ENCODE measurements at places on chromosomes 5 and 9. TPM values are rescaled to one million over a fixed set of nuclear protein-coding genes. Genes with fewer than 3 reads are reported as not detected.

IFNA10 gene
- not detected for total RNA-seq

- H3K4me3 ChIP-seq: no peak overlapping the region
- H3K27me3 ChIP-seq: no peaks in the 10 kb centered on the region
- no peaks in the 10 kb centered on the region for H3K36me3 ChIP-seq
- DNase-seq: no peak
- H3K4me1 ChIP-seq: no peaks in the 10 kb centered on the region
- no peak overlapping the region for H3K27ac ChIP-seq
Measured at GRCh38 chr9:79430619-79431018, 141.1 kb upstream of the TLE4 start.

DNA sequence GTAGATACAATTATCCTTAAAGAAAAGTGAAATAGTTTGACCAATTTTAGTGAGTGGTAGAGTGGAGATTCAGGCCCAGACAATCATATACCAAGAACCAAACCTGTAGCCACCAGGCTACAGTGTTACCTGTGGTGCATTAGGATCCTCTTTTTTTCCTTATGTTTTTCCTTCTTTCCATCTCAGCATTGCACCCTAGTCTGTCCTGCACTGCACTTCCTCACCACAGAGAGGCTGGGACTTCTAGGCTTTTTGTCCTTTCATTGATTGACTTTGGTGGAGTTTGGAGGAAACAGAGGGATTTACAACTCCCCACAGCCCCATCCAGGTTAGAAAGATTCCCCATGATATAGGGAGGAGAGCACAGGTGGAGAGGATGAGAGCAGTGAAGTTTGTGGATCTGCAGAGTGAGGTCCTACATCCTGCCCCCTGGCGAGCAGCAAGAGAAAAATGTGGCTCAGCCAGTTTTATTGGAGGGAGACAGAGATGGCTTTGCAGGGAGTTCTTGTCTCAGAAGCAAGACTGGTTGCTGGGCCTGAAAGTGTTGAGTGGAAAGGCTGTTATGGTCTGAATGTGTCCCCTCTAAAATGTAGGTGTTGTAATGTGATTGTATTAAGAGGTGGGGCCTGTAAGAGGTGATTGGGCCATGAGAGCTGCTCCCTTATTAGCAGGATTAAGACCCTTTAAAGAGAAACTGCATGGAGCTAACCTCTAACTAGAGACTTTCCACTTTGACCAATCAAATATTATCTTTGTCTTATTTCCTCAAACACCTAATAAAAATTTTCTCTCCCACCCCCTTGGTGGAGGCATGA is 36.2 kb downstream of the KIF4B start:
- no peaks in the 10 kb centered on the region for H3K27me3 ChIP-seq
- no peaks in the 10 kb centered on the region for H3K36me3 ChIP-seq
- no peaks in the 10 kb centered on the region for H3K4me1 ChIP-seq
- H3K4me3 ChIP-seq: no peak overlapping the region
- DNase-seq: no peak
- no peak overlapping the region for H3K27ac ChIP-seq

- H3K4me1 ChIP-seq: no peaks in the 10 kb centered on the region
- no peaks in the 10 kb centered on the region for H3K36me3 ChIP-seq
- no peaks in the 10 kb centered on the region for H3K27me3 ChIP-seq
- DNase-seq: no peak
- no peak overlapping the region for H3K27ac ChIP-seq
Measured at GRCh38 chr5:91420879-91421278, 37.8 kb upstream of the ARRDC3 start.

ARL14EPL gene
- not detected for total RNA-seq

GRCh38 chr5:140130949-140131733 is 5.4 kb downstream of the IGIP start:
- DNase-seq: no peak
- no peaks in the 10 kb centered on the region for H3K36me3 ChIP-seq
- H3K4me3 ChIP-seq: no peak overlapping the region
- H3K27me3 ChIP-seq: no peaks in the 10 kb centered on the region
- H3K4me1 ChIP-seq: peaks cover 8% of the 10 kb centered on the region

GRCh38 chr9:129629251-129629820 is 3.4 kb downstream of the NTMT1 start:
- no peaks in the 10 kb centered on the region for H3K27me3 ChIP-seq
- no peak overlapping the region for H3K4me3 ChIP-seq
- H3K4me1 ChIP-seq: peaks cover 26% of the 10 kb centered on the region
- H3K27ac ChIP-seq: no peak overlapping the region

GRCh38 chr9:119736491-119737454 is 367.5 kb upstream of the BRINP1 start:
- no peak overlapping the region for H3K27ac ChIP-seq
- no peaks in the 10 kb centered on the region for H3K27me3 ChIP-seq
- no peak overlapping the region for H3K4me3 ChIP-seq

DNA sequence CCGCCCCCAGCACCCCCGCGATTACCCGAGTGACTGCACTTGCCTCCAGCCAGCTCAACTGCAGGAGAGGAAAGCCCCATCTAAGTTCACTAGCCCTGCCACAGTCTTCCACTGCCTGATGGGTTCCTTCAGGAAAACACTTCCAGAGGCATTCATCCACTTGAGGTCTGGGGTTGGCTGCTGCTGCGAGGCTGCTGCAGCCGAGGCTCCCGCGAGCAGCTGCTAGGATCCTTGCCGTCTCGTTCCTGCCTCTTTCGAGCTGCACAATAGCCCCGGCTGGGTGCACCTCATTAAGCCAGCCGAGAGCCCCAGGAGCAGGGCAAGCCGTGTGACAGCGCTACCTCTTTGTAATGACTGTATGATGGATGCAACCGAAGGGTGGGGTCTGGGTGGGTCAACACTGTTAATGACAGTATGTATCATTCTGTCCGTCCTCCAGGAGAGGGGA is 24.2 kb upstream of the ELAVL2 start:
- no peaks in the 10 kb centered on the region for H3K27me3 ChIP-seq
- H3K4me3 ChIP-seq: no peak overlapping the region
- H3K36me3 ChIP-seq: no peaks in the 10 kb centered on the region
- no peak for DNase-seq
- no peaks in the 10 kb centered on the region for H3K4me1 ChIP-seq

- H3K27me3 ChIP-seq: no peaks in the 10 kb centered on the region
- no peak overlapping the region for H3K4me3 ChIP-seq
- DNase-seq: no peak
- H3K27ac ChIP-seq: no peak overlapping the region
- H3K36me3 ChIP-seq: peaks cover 51% of the 10 kb centered on the region
Measured at GRCh38 chr9:132662152-132662945, 7.4 kb downstream of the DDX31 start.

SPINK4 gene
- total RNA-seq: not detected

GRCh38 chr9:1340390-1340789 is 290.2 kb downstream of the DMRT2 start:
- no peak for DNase-seq
- no peak overlapping the region for H3K4me3 ChIP-seq
- no peaks in the 10 kb centered on the region for H3K27me3 ChIP-seq
- no peak overlapping the region for H3K27ac ChIP-seq

- H3K4me3 ChIP-seq: no peak overlapping the region
- no peaks in the 10 kb centered on the region for H3K36me3 ChIP-seq
- no peaks in the 10 kb centered on the region for H3K4me1 ChIP-seq
- H3K27ac ChIP-seq: no peak overlapping the region
Measured at GRCh38 chr5:166398131-166398530, 1893.3 kb upstream of the WWC1 start.

- no peaks in the 10 kb centered on the region for H3K4me1 ChIP-seq
- DNase-seq: no peak
- H3K4me3 ChIP-seq: no peak overlapping the region
- no peaks in the 10 kb centered on the region for H3K27me3 ChIP-seq
Measured at GRCh38 chr5:116466727-116467464, 107.7 kb downstream of the SEMA6A start.

GRCh38 chr9:96027251-96028131 is 152.0 kb downstream of the ERCC6L2 start:
- H3K36me3 ChIP-seq: no peaks in the 10 kb centered on the region
- peak overlapping the region; percentile 27 for H3K4me3 ChIP-seq
- H3K27ac ChIP-seq: no peak overlapping the region
- no peak for DNase-seq

ZBTB6 gene
- 13.3 TPM for total RNA-seq

- no peak for DNase-seq
- H3K4me3 ChIP-seq: no peak overlapping the region
- no peaks in the 10 kb centered on the region for H3K27me3 ChIP-seq
- no peaks in the 10 kb centered on the region for H3K4me1 ChIP-seq
- no peaks in the 10 kb centered on the region for H3K36me3 ChIP-seq
Measured at GRCh38 chr5:107235167-107235566, 435.6 kb downstream of the EFNA5 start.

- no peak overlapping the region for H3K4me3 ChIP-seq
- no peaks in the 10 kb centered on the region for H3K36me3 ChIP-seq
- no peak overlapping the region for H3K27ac ChIP-seq
Measured at GRCh38 chr5:174840435-174840834, 116.1 kb downstream of the MSX2 start.

DNA sequence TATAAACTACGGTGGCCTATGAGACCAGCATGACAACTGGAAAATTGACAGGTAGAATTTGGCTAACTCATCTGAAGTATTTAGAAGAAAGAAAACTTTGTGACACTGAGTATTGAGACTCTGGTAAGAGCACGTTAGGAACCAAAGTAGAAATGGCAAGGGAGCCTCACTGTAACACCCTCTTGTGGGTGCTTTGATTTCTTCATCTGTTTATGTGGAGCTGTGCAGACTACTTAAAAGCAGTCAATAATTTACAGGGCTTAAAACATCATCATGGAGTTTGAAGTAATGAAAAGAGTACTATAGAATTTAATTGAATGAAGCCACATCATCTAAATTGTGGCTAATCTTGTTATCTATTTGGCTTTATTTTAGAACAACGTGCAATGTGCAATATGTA is 414.2 kb downstream of the CCDC171 start:
- no peak overlapping the region for H3K27ac ChIP-seq
- H3K4me1 ChIP-seq: no peaks in the 10 kb centered on the region
- H3K4me3 ChIP-seq: no peak overlapping the region

DNA sequence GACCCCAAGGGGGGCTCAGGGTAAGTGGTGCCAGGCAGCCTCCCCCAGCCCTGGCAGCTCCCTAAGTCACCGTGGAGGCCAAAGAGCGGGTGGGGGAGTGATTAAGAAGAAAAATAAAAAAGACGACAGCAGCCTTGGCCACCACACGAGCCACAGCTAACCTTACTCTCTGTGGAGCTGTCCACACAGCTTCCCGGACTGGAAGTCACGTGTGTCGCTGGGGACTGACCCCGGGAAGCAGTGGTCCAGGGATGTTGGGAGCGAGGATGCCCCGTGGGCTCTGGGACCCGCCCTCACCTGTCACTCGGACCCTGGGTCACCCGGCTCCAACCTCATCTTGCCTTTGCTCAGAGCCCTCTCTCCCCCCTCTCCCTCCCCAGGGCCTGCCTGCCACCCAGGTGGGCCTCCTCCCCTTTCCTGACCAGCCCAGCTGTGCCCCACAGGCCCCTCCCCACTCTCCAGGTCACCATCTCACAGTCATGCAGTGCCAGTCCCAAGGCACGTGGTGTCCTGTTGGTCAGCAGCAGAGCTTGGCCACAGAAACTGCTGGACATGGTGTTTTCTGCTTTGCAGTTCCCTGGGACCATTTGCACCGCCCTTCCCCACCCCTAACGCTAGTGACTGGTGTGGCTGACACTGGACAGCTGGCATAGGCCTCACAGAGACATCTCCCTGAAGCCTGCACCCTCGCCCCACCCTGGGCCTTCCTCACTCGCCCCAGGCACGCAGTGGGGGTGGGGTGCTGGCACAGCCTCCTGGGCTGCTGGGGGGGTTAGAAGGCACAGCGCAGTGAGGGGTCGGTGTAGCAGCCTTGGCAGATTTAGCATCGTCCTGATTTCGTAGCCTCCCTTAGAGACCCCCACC is 9.8 kb upstream of the EXOC3 start:
- H3K4me1 ChIP-seq: no peaks in the 10 kb centered on the region
- H3K36me3 ChIP-seq: no peaks in the 10 kb centered on the region
- no peak overlapping the region for H3K27ac ChIP-seq
- H3K27me3 ChIP-seq: no peaks in the 10 kb centered on the region
- no peak for DNase-seq
- no peak overlapping the region for H3K4me3 ChIP-seq

GRCh38 chr9:3161912-3162311 is 318.0 kb upstream of the PUM3 start:
- no peaks in the 10 kb centered on the region for H3K27me3 ChIP-seq
- no peak for DNase-seq
- H3K4me1 ChIP-seq: no peaks in the 10 kb centered on the region
- no peak overlapping the region for H3K27ac ChIP-seq
- no peaks in the 10 kb centered on the region for H3K36me3 ChIP-seq

SHISAL2B gene
- not detected for total RNA-seq

DNA sequence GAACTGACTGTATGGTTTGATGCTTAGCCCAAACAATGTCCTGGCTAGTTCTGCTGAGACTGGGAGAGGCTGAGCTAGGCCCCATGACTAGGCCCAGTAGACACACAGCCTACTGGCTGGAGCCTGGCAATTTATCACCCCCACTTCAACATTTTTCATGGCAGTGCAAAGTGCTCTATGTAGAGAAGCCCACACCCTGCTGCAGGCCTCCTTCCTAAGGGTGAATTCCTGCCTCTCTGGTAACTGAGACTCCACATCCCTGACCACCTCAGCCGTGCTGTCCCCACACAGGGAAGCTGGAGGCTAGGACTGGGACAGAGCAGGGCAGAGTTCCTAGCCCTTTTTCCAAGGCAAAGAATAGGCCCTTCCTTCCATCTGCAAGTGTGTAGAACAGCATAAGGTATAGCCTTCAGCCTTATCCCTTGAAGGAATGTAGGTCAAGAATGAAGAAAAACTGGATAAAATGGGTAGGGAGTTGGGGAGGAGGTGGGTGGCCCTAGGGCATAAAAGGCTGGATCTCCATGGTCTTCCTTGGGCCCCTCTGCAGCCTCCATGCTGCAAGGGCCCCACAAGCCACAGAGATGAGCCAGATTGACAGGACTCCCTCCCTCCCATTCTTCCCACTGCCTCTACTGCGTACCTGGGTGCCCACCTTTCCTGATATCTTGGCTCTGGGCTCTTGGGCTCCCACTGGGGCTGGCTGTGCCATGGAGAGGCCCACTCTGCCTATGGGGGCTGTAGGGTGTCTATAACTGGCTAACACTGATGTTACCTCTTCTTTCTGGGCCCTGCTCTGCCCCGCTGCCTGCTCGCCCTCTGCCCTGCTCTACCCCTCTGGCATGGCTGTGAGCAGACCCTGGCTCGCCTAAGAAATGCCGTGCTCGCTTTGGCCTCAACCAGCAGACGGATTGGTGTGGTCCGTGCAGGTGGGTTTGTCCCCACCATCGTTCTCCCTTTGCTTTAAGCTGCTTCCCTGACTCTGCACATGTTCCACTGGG is 29.8 kb downstream of the TCF7 start:
- DNase-seq: no peak
- H3K4me1 ChIP-seq: peaks cover 11% of the 10 kb centered on the region
- no peaks in the 10 kb centered on the region for H3K27me3 ChIP-seq

CDKN2B-AS1 gene
- 3.6 TPM for total RNA-seq

Data from naive thymus-derived CD4-positive, alpha-beta T cell (primary cell).